ENCODE measurements at places on chromosomes 1 and 21. TPM values are rescaled to one million over a fixed set of nuclear protein-coding genes. Genes with fewer than 3 reads are reported as not detected.

GRCh38 chr1:56050911-56051310 lies 528.5 kb downstream of the PLPP3 start:
- no peaks in the 10 kb centered on the region for H3K36me3 ChIP-seq
- DNase-seq, result no peak
- no peak overlapping the region for H3K27ac ChIP-seq
- H3K27me3 ChIP-seq, result no peaks in the 10 kb centered on the region
- no peaks in the 10 kb centered on the region for H3K4me1 ChIP-seq

GRCh38 chr1:61472876-61473275 lies 252.1 kb downstream of the TM2D1 start:
- no peak overlapping the region for H3K27ac ChIP-seq
- no peaks in the 10 kb centered on the region for H3K4me1 ChIP-seq
- no peaks in the 10 kb centered on the region for H3K36me3 ChIP-seq
- DNase-seq, result no peak
- no peak overlapping the region for H3K4me3 ChIP-seq

Gene NFASC
- 11.7 TPM for total RNA-seq

Gene PYHIN1
- total RNA-seq, result not detected
